Peyer's patch (tissue), 4 donors: ENCODE measurements at places on chromosomes 3 and 15. TPM values are rescaled to one million over a fixed set of nuclear protein-coding genes. Genes with fewer than 3 reads are reported as not detected.

- DNase-seq = peak; percentile 47
- H3K4me3 ChIP-seq = peak overlapping the region; percentile 49
- H3K36me3 ChIP-seq = no peaks in the 10 kb centered on the region
- H3K27ac ChIP-seq = peak overlapping the region; percentile 72
These were observed 100.6 kb upstream of the IGF1R start for GRCh38 chr15:98547741-98548138.

DNA sequence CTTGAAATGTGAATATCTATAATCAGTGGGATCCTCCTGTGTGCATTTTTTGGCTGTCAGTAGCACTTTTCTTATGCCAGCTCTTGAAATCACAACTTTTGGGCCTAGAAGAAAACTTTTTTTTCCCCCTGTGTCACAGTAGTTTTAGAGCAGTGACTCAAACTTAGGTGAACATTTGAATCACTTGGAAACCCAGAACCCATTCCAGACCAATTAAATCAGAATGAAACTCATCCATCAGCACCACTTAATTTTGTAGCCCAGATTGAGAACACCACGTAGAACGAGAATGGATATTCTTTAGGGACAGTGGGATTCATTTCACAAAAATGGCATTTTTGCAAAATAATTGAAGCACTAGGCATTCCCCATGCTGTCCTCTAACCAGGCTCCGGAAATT, 224.8 kb upstream of the NANOGP8 start:
- no peaks in the 10 kb centered on the region for H3K36me3 ChIP-seq
- H3K4me3 ChIP-seq = no peak overlapping the region
- DNase-seq = no peak
- no peak overlapping the region for H3K27ac ChIP-seq

GRCh38 chr3:136658946-136659682, 93.1 kb downstream of the STAG1 start:
- no peaks in the 10 kb centered on the region for H3K36me3 ChIP-seq
- H3K4me1 ChIP-seq = no peaks in the 10 kb centered on the region
- no peak overlapping the region for H3K27ac ChIP-seq
- DNase-seq = no peak
- H3K27me3 ChIP-seq = no peaks in the 10 kb centered on the region

DNA sequence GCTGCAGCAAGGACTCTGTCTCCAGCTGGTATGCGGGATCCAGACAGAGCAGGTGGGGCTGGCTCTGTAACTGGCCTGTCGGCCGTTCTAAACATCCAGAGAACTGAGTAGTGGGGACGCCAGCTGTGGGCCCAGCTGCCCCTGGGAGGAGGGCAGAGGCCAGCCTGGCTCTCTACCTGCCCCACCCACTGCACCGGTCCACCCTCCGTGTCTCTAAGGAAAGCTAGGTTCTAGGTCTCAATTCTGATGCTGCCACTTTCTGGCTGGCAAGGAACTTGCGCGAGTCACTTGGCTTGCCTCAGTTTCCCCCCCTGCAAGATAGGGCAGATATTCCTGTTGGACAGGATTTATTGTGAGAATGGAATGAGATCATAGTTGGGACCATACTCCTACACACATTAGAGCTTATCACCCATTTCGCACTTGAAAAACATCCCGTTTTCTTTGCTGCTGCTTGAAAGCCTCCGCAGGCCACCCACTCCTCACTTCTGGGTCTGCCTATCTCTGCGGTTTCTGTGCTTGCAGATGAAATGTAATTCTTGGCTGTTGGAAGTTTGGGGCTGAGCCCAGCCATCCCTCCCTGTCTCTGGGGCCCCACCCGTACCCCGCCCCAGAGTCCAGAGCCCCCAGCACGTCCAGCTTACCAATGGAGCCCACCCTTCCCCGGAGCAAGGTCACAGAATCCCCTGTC, 65.8 kb downstream of the IQSEC1 start:
- no peaks in the 10 kb centered on the region for H3K36me3 ChIP-seq
- H3K27me3 ChIP-seq = no peaks in the 10 kb centered on the region
- peak; percentile 38 for DNase-seq
- H3K4me1 ChIP-seq = no peaks in the 10 kb centered on the region

Gene RNF168
- 22.6 TPM for total RNA-seq

Gene IL1RAP
- 3.4 TPM for total RNA-seq
